ENCODE measurements at places on chromosomes 3 and 15.

- no peak for DNase-seq
These were observed 168.5 kb upstream of the NSMCE3 start for GRCh38 chr15:29437888-29438702.

DNA sequence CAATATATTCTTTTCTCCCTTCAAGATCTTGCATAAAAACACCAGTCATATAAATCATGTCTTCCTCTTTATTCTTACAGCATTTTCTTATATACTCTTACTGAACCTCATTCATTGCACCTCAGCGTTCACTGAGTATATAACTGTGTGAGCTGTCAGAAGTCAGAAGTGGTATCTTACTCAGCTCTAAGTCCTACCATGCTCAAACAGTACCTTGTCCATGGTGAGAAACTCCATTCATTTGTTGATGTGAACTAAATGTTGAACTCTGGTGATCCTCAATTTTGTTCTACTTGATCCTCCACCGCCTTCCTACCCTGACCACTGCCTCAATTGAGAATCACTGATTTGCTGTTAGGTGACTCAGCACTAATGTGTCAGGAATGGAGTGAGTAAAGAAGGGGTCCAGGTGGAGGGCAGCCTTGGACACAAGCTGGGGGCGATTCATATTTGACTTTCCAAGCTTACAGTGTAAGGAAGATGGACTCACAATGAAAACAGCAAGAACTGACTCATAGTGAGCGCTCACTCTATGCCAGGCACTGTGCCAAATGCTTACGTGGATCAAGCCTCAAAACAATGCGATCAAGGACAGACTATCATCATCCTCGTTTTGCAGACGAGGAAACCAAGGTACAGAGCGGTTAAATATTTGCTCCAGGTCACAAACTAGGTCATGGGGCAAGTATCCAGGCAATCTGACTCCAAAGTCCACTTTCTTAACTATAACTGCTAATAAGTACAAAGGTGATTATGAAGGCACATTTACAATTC, 13.5 kb upstream of the ZFYVE19 start:
- no peak for DNase-seq

- no peak for DNase-seq
These were observed 300.6 kb downstream of the SATB1 start for GRCh38 chr3:18124501-18124900.

GRCh38 chr3:42741796-42742195, 31.3 kb downstream of the CCDC13 start:
- no peak for DNase-seq

- no peak for DNase-seq
These were observed 8.6 kb downstream of the CEP63 start for GRCh38 chr3:134494495-134494894.

Data from stimulated activated CD8-positive, alpha-beta memory T cell treated with anti-CD3 and anti-CD28 coated beads, Interleukin-2, amount 100 ng/mL, for 1 hour (primary cell).